ENCODE measurements at places on chromosomes 11 and 22.

- no peak for DNase-seq
Observed at GRCh38 chr22:45205276-45205925, 35.3 kb downstream of the KIAA0930 start.

GRCh38 chr22:25495285-25495684 is 69.2 kb upstream of the GRK3 start:
- peak; percentile 9 for DNase-seq

DNA sequence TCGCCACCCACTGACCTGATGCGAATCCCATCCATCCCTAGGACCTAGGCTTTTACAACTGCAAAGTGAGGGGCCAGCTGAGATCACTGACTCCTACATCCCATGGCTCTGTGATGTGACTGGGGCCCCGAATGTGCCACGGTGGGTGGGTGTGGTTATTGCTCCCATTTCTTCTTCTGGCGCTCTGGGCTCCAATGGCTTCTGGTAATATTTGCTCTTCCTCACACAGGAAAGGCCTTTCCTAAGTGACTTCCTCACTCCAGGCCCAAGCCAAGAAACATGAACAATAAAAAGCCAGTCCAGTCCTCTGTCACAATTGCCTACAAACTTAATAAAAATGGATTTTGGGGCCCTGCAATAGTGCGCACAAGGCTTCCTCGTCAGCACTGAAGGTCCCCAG is 78.1 kb downstream of the GALNT18 start:
- DNase-seq, result no peak

- peak; percentile 57 for DNase-seq
Observed at GRCh38 chr11:9914064-9914463, 250.2 kb downstream of the SWAP70 start.

DNA sequence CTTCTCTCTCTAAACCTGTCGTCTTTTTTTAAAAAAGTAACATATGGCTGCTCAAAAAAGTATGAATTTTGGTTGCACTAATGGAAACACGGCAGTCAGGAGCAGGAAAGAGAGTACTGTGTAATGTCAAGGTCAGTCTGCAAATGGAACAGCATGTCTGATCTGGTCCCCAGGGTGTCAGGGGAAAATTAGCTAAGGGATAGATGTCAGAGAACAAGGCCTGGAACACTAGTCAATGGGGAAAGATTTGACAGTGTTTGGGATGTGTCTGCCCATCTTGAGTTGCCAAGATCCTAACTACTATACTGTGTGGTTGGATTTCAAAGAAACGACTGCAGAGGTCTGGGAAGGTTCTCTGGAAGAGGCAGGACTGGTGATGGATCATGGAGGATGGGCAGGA is 65.7 kb upstream of the PHOX2A start:
- DNase-seq, result no peak
